Stimulated activated CD8-positive, alpha-beta memory T cell treated with anti-CD3 and anti-CD28 coated beads, Interleukin-4, amount 100 ng/mL, for 24 hours (primary cell): ENCODE measurements at places on chromosomes 2 and 18.

GRCh38 chr2:217856159-217856558 lies 146.6 kb downstream of the TNS1 start:
- no peak for DNase-seq

GRCh38 chr2:196974970-196975369 lies 48.5 kb upstream of the PGAP1 start:
- no peak for DNase-seq

DNA sequence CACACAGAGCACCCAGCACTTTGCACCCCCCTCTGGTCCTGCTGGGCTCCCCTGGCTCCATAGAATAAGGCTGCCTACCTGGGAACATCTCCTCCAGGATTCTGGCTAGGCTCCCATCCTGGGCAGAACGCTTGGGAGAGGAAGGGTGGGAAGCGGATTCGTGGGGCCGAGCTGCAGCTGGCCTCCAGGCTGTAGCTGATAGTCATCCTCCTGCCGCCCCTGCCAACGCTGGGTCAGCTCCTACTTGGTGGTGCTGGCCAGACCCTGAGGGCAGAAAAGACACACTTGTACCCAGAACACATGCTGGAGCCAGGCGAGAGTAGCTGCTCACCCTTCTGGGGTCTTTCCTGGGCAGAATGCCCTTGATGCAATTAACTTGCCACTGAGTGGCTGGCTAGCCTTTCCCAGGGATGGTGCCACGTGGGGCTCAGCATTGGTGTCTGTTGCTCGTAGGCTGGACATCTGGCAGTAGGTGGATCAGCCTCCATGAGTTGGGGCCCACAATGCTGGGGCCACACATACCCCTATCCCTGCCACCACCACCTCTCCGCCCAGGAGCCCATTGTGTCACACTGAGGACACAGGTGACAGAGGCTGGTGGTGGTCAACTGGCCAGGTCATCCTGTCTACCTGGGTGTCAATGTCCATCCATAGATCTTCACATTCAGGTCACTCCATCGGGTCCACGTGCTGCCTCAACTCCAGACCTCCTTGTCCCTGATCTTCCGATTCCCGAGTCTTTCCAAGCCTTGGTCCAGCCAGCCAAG lies 112.8 kb downstream of the NDUFA10 start:
- no peak for DNase-seq

DNA sequence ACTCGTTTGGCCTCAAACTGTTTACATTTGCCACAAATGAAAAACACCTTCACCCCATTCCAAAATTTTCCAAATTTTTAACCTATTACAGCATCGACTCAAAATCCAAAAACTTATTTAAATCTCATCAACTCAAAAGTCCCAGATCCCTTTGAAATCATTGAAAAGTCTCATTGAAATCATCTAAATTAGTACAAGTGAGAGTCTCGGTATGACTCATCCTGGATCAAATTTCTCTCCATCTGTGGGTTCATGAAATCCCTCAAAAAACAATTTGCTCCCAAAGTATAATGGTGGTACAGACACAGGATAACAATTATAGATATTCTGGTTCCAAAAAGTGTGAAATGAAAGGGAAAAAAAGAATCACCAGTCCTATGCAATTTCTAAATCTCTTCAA lies 65.1 kb downstream of the LRP1B start:
- DNase-seq, result no peak

DNA sequence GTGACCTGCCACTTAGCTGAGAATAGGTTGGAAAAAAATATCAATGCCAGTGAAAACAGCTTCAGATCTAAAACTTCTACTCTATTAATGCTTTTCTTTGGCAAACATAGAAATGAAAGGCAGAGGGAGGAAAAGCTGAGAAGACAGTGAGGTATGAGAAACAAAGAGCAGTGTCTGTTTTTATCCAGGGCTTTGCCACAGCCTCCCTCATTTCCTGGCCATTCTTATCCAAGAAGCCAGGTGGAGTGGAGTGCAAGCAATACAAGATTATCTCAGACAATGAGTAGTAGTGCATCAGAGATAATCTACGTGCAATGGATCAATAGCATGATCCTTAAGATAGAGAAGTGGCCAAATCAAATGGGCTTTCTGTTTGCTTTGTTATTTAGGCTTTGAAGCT lies 808.7 kb upstream of the PIK3C3 start:
- DNase-seq, result no peak

GRCh38 chr18:34121200-34121721 lies 103.5 kb downstream of the NOL4 start:
- DNase-seq, result no peak

- no peak for DNase-seq
Measured at GRCh38 chr2:118576109-118576855, 271.2 kb downstream of the EN1 start.

DNA sequence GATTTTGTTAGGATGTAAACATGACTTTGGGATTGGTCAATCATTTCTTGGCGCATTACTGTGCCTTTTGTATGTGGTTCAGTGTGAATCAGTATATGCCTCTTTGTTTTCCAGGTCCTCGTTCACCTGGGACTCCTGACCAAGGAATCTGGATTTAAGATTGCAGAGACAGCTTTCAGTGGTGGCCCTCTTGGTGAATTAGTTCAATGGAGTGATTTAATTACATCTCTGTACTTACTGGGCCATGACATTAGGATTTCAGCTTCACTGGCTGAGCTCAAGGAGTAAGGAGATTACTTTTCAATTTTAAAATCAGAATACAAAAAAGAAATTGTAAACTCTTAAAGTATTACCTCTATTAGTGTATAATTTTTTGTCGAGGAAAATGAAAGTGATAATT lies 87.6 kb downstream of the MGAT5 start:
- DNase-seq, result no peak

- DNase-seq, result no peak
Measured at GRCh38 chr2:161124201-161124600, 36.0 kb upstream of the TANK start.

DNA sequence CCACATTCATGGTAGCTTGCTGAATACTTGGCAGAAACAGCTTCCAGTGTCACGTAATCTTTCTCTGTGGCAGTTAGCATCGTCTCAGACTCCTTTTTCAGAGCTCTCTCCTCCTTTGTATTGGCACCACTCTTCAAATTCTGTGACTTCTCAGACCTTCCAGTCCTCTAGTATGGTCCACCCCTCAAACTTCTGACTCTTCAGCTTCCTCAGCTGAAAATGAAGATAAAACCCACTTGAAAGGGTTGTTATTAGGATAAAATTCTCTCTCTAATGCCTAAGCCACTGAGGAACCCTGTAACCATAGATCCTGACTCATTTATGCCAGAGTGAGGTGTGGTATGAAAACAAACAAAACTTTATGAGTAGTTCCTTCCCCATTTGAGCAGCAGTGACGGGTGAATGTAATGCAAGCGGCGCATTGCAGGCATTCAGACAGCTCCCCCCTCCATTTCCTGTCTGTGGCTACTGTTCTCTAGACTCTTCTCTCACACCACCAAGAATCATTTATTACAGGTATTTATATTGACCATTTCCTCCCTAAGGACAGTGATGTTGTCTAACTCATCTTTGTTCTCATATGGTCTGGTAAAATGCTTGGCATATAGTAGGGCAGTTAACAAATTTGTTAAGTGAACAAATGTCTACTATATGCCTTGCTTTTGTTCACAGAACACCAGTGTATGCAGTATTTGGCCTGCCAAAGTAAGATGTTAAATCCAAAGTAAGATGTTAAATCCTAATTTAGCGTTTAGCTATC lies 35.3 kb downstream of the GALNT1 start:
- peak; percentile 40 for DNase-seq

- no peak for DNase-seq
Measured at GRCh38 chr2:45937990-45938389, 286.5 kb downstream of the PRKCE start.

DNA sequence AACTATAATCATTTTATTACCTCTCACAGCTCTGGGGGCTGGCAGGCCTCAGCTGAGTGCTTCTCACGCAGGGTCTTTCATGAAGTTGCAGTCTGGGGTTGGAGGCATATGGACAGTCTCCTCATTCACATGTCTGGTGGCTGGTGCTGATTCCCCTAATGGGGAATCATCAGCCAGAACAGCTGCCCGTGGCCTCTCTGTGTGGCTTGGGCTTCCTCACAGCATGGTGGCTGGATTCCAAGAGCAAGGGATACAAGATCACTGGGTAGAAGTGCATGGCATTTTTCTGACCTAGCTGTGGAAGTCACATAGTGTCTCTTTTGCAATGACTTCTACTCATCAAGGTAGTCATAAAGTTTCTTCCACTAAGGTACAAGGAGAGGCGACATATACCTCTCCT lies 59.0 kb upstream of the LAPTM4A start:
- DNase-seq, result no peak

- DNase-seq, result no peak
Measured at GRCh38 chr2:98875081-98875728, 60.8 kb downstream of the CRACDL start.

DNA sequence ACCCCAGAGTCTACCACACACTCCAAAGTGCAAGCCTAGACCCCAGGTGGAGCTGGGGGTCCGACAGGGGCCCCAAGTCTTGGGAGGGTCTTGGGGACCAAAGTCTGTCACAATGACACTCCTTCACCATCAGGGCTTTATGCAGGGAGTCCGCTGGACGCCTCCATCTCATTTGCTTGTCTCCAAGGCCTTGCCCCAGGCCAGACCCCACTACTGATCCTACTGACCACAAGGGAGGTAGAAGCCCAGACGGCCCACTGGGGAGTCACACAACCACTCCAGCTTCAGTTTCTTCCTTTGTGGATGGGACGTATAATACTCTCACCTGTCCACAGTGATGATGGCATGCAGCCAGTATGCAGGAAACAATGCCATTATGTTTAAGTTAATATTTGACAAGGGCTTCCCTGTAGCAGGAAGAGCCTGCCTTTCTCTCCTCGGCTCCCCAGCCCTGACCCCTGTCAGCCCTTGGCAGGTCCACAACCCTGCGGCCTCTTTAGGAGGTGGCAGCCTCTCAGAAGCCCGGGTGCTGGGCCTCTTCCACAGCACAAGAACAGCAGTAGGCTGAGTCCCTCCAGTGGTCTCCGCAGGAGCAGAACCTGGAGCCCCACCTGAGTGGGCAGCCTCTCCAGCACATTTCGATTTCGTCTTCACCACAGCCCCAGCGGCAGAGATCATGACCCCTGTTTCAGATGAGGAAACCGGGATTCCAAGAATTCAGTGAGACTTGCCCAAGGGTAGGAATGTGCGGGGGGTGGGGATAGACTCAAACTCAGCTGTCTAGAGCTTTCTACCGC lies 6.5 kb downstream of the BIN1 start:
- no peak for DNase-seq

DNA sequence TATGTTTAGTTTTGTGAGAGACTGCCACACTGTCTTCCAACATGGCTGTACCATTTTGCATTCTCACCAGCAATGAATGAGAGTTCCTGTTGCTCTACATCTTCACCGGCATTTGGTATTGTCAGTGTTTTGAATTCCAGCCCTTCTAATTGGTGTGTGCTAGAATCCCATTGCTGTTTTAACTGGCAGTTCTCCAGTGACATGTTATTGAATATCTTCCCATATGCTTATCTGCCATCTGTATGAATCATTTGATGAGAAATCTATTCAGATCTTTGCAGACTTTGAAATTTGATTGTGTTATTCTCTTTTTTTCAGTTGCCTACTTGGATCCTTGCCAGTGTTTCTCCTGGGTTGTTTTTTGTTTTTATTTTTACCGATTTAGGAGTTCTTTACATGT lies 99.0 kb downstream of the SNTG2 start:
- DNase-seq, result no peak

DNA sequence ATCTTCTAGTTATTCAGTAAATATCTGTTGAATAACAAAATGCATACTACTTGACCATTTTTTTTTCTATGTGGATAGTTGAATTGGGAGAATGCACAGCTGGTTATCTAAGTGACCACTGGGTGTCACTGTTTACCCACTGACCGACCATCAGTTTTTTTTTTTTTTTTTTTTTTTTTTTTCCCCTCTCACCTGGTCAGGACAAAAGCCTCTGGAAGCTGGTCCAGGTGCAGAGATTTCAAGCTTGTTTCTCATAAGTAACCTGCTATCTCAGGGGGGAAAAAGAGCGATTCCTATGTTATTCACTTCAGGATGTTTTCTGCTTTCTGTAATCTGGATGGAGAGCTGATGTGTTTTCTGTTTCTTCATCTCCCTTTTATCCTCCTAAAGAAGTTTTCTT lies 256.0 kb downstream of the DCDC2C start:
- DNase-seq, result no peak

DNA sequence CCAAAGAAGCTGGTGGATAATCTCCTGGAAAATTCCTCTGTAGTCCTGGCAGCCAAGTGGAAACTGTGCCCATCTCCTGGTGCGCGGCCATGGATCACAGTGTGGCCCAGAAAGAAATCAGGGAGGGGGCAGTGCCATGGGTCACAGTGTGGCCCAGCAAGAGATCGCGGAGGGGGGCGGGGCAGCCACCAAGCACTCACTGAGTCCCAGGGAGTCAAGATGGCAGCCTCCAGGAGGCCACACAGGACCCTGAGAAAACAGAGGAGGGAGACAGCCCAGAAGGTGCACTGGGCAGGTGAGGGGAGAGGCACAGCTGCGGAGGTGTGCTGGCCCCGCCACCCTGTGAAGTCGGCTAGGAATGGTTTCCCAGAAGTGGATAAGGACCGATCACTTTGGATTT lies 8.1 kb upstream of the ATP6V1B1 start:
- no peak for DNase-seq

DNA sequence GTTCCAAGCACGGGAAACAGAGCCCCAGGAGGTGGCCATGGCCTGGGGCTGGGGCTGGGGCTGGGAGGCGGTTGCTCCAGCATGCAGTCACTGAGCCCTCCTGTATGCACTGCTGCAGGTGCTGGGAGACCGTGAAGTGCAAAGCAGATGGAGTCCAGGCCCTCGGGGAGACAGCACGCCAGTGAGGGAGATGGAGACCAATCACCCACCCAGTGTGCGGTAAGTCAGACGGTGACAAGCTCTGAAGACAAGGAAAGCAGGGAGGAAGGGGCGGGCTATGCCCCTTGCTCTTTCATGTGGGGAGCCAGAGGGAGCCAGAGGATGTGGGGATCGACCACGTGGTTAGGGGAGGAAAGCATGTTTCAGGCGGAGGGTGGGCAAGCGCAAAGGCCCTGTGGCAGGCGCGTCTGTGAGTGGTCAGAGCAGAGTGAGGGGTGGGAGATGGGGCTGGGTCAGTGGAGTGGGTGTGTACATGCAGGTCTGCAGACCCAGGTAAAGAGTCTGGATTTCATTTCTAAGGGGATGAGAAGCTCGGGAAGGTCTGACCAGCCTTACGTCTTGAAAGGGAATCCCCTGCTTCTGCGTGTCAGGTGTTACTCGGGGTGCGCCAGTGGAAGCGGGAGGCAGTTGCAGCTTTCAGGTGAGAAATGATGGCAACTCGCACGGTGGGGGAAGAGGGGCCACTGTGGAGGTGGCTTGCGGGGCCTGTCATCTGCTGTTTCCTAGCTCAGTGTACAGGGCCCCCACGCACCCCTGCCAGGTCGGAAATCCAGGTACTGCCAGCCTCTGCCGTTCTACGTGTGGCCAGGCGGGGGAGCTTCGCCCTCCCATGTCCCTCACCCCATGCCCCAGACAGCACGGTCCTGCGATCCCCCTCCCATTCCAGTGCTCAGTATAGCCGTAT lies 19.4 kb downstream of the RRM2 start:
- DNase-seq, result no peak

DNA sequence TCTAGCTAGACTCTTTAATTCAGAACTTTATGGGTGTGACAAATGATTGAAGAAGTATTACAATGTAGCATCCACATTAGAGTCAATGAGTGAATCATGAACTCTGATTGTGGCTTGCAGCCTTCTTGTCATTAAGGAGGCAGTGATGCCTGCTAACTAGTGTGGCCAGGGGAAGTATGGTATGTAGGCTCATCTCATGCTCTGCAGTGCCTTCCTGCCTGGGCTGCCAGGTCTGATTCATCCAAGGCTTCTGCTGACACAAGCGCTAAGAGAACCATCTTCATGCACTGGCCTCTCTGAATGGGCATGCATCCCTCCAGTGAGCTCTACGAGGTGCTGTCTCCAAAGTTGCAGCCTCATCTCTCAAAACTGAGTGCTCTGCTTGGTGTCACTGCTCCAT lies 144.3 kb downstream of the MTCL1 start:
- no peak for DNase-seq
